Cardiac muscle cell (in vitro differentiated cells and primary cell): ENCODE measurements at places on chromosomes 3 and 15.

DNA sequence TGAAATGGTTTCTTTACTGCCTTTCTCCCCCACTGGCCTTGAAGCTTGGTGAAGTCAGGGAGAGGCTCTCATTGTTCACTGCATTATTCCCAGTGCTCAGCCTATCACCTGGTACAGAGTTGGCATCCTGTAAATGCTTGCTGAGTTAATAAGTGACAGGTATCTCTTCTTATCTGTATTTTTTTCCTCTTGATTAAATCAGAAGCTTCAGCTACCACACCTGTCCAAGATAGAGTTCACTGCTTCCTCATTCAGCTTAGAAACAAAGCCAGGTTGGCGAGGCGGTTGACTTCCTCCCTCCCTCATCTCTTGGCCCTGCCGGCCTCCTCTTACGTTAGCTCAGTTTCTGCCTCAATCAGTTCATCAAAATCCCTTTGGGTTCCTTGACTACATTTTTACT is 142.8 kb downstream of the LIPC start:
- DNase-seq: no peak

GRCh38 chr3:11929531-11929930 is 74.7 kb upstream of the SYN2 start:
- DNase-seq: no peak

DNA sequence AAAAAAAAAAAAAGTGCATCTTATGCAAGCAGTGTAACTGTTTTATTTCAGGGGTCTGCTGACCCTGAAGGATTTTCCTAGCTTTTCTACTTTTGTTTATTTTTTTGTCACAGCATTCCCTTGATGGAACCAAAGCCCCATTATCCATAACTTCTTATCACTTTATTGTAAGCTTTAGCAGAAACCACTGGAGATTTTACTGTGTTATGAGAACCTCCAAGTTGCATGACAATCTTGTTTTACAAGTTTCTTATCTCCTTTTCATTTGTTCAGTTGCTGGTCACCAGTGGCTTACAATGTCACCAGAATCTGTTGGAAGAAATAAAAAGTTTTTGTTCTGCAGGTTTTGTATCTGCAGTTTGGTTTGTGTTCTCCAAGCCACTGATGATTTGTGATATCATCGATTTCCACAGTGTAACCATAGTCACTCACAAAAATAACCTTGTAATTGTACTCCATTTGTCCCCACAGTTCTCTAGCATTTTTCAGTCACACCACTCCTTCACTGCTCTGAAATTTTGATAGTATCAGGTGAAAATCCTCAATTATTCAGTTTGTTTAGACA is 660.0 kb downstream of the RBMS3 start:
- no peak for DNase-seq

- no peak for DNase-seq
Observed at GRCh38 chr3:190593075-190593474, 79.2 kb downstream of the IL1RAP start.
